GM23248 (cell line): ENCODE measurements at places on chromosomes 6 and 20. TPM values are rescaled to one million over a fixed set of nuclear protein-coding genes. Genes with fewer than 3 reads are reported as not detected.

DNA sequence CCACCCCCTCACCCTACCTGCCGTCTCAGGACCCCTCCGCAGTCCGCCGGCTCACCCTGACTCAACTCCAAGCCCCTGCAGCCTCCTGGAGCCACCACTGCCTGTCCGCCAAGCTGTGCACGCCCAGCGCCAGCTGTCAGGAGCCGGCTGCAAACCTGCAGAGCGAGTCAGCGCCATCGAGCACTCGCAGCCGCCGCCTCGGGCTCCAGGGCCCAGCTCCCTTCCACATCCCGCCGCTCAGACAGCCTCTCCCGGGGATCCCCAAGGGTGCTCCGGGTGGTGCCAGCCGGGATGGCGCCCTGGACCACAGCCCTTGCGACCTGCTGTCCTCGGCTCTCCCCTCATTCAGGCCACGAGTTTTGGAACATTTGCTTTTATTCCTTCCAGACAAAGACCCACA is 4.3 kb downstream of the TNNC2 start:
- peak; percentile 75 for DNase-seq
- peaks cover 16% of the 10 kb centered on the region for H3K4me1 ChIP-seq
- H3K27ac ChIP-seq: no peak overlapping the region
- H3K36me3 ChIP-seq: no peaks in the 10 kb centered on the region

Gene PRSS16
- 0.86 TPM in 1 of 2 replicates, not detected in the other for total RNA-seq

DNA sequence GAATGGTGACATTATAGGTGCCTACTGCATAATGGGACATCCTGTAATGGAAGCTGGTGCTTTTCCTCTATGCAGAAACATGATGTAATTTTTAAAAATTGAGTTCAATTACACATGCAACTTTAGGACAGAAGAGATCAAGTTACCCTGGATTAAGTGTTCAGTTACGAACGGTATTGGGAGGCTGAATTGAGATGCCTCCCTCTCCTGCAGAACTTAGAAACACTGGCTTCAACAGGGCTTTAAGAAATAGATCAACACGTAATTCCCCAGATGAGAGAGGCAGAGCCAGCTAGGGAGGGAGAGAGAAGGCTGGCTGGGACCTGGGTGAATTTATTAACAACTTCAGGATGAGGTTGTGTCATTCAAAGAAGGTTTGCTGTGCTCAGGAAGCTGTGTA is 232.8 kb downstream of the CDH26 start:
- DNase-seq: no peak
- no peaks in the 10 kb centered on the region for H3K27me3 ChIP-seq
- H3K36me3 ChIP-seq: no peaks in the 10 kb centered on the region
- H3K4me3 ChIP-seq: no peak overlapping the region
- H3K4me1 ChIP-seq: no peaks in the 10 kb centered on the region

DNA sequence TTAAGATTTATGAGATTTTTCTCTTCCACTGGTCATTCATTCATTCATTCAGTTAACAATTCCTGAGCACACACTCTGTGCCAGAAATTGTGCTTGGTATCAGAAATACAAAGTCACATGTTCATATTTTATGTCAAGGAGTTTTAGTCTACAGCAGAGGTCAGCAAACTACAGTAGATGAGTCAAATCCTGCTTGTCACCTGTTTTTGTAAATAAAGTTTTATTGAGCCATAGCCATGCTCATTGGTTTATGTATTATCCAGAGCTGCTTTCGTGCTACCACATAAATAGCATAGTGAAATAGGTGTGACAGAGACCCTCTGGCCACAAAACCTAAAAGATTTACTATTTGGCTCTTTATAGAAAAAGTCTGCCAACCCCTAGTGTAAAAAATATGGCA is 46.8 kb downstream of the THEMIS start:
- no peak for DNase-seq
- peaks cover 22% of the 10 kb centered on the region for H3K4me1 ChIP-seq
- no peaks in the 10 kb centered on the region for H3K27me3 ChIP-seq

Gene DCDC2
- not detected in 2 replicates for total RNA-seq

Gene KCNK5
- not detected in 2 replicates for total RNA-seq

Gene SLC4A11
- total RNA-seq: 0.63 and 0.65 TPM in 2 replicates

- H3K36me3 ChIP-seq: 0 out of 2 replicates have a peak, but pooled peaks cover 11% of the 10 kb centered on the region
- no peak overlapping the region for H3K4me3 ChIP-seq
- peaks cover 4% of the 10 kb centered on the region; the same call in 1 of the 2 replicates for H3K4me1 ChIP-seq
- H3K27me3 ChIP-seq: no peaks in the 10 kb centered on the region
- DNase-seq: no peak
Observed at GRCh38 chr6:30350524-30350923, 5.6 kb downstream of the RPP21 start.

Gene DEFB119
- not detected in 2 replicates for total RNA-seq

Gene UBD
- not detected in 2 replicates for total RNA-seq

GRCh38 chr20:20489054-20489453 is 121.2 kb downstream of the INSM1 start:
- DNase-seq: no peak
- H3K27ac ChIP-seq: no peak overlapping the region
- H3K27me3 ChIP-seq: no peaks in the 10 kb centered on the region
- peaks cover 13% of the 10 kb centered on the region for H3K4me1 ChIP-seq
- no peak overlapping the region for H3K4me3 ChIP-seq

Gene OR12D3
- total RNA-seq: not detected in 2 replicates

GRCh38 chr6:12348530-12349511 is 58.7 kb downstream of the EDN1 start:
- peak; percentile 78 for DNase-seq
- no peaks in the 10 kb centered on the region for H3K36me3 ChIP-seq
- H3K4me1 ChIP-seq: peaks cover 12% of the 10 kb centered on the region
- no peaks in the 10 kb centered on the region for H3K27me3 ChIP-seq
- no peak overlapping the region for H3K27ac ChIP-seq

Gene GPR31
- total RNA-seq: not detected in 2 replicates

GRCh38 chr20:9374480-9374879 is 139.9 kb upstream of the LAMP5 start:
- H3K4me1 ChIP-seq: no peaks in the 10 kb centered on the region
- H3K27me3 ChIP-seq: no peaks in the 10 kb centered on the region
- no peaks in the 10 kb centered on the region for H3K36me3 ChIP-seq
- H3K4me3 ChIP-seq: no peak overlapping the region

Gene SNAP91
- total RNA-seq: not detected in 2 replicates

Gene ZGPAT
- total RNA-seq: 26.2 and 28.5 TPM in 2 replicates

DNA sequence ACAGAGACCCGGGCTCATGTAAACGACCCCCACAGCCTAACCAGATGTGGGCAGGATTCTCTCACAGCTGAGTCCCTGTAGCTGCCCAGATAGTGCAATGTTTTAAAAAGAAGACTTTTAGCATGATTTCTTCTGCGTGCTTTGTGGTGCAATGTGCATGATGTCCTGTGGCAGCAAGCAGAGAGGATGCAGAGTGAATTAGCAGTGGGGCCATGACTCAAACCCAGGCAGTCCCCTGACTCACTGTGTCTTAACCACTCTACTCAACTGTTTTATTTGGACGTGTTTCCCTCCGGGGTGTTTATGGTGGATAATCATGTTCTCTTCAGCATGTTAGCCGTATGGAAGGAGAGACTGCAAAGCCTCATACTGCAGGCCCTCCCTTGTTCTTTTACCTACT is 247.9 kb downstream of the SLC24A3 start:
- no peak overlapping the region for H3K27ac ChIP-seq
- no peaks in the 10 kb centered on the region for H3K27me3 ChIP-seq

GRCh38 chr6:51842804-51843378 is 244.5 kb downstream of the PKHD1 start:
- H3K27me3 ChIP-seq: no peaks in the 10 kb centered on the region
- DNase-seq: no peak
- no peaks in the 10 kb centered on the region for H3K36me3 ChIP-seq
- H3K27ac ChIP-seq: no peak overlapping the region
- H3K4me1 ChIP-seq: no peaks in the 10 kb centered on the region
- no peak overlapping the region for H3K4me3 ChIP-seq

Gene TMEM244
- not detected in 2 replicates for total RNA-seq

DNA sequence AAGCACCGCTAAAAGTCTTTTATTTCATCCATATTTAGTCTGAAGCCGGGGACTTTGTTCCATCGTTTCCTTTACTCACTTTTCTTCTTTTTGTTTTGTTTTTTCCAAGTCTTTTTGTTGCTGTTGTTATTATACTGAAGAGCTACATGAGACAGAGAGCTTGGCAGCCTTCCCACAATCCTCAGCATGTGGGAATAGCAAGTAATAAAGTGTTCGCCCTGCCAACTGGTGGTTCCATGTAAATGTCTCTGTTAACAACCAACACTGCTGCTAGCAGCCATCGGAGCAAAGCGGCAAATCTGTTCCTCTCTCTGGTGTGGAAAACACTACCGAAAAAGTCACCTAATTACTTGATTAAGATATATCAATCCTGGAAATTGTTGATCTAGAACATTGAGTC is 437.8 kb upstream of the ID4 start:
- H3K4me3 ChIP-seq: no peak overlapping the region
- no peaks in the 10 kb centered on the region for H3K4me1 ChIP-seq
- DNase-seq: peak; percentile 57
- H3K36me3 ChIP-seq: no peaks in the 10 kb centered on the region
- no peak overlapping the region for H3K27ac ChIP-seq

Gene TGM3
- total RNA-seq: 0.11 TPM in 1 of 2 replicates, not detected in the other

DNA sequence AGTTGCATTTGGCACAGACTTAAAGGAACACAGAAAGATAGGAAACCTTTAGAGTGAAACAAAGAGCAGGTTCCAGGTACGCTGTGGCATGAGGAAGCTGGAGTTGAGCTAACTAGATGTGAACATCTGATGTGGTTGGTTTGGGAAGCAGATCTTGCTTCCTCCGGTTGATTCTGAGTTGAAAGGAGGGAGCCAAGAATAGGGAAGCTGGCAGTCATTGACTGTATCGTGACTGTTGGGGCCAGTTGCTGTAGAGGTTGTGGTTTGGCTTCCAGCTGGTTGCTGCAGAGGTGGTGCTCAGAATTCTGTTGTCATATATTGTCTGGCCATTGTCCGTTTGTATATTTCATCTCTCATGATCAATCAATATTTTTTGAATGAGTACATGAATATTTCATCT is 325.9 kb downstream of the PLCB1 start:
- H3K27me3 ChIP-seq: no peaks in the 10 kb centered on the region
- no peak overlapping the region for H3K27ac ChIP-seq
- peaks cover 9% of the 10 kb centered on the region for H3K4me1 ChIP-seq
- DNase-seq: no peak
- H3K36me3 ChIP-seq: no peaks in the 10 kb centered on the region
- no peak overlapping the region for H3K4me3 ChIP-seq

Gene ZNF391
- total RNA-seq: 1.4 and 4.7 TPM in 2 replicates
